Left ventricle myocardium inferior (tissue), 1 donor: ENCODE measurements at places on chromosomes 6 and 20.

GRCh38 chr6:155388591-155388990 lies 67.0 kb downstream of the NOX3 start:
- no peak for DNase-seq

- no peak for DNase-seq
These were observed 542.9 kb upstream of the JAG1 start for GRCh38 chr20:11216451-11217314.

DNA sequence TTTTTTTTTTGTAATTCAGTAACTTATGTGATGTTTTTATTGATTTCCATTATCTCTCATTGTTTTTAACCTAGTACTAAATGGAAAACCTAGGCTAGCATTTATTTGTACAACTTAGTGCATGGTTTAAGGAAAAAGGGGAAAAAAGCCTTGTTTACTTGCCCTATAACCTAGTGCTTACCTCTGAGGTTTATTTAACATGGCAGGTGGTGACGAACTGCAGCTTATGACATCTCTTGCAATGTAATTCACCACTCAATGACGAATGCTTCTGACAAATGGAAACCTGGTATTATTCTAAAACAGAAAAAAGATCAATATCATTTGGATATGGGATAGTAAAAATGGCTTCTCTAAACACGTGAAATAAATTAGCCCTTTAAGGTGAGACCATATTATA lies 618.6 kb upstream of the FLRT3 start:
- no peak for DNase-seq

DNA sequence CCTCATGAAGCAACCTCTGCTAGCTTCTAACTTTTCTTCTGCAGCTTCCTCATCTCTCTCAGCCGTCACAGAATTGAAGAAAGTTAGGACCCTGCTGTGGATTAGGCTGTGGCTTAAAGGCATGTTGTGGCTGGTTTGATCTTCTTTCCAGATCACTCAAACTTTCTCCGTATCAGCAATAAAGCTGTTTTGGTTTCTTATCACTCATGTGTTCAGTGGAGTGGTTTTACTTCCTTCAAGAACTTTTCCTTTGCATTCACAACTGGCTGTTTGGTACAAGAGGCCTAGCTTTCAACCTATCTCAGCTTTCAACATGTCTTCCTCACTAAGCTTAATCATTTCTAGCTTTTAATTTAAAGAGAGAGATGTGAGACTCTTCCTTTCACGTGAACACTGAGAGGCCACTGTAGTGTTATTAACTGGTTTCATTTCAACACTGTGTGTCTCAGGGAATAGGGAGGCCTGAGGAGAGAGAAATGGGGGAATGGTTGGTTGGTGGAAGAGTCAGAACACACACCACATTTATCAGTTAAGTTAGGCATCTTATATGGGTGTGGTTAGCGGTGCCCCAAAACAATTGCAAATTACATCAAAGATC lies 17.2 kb downstream of the ZSCAN23 start:
- no peak for DNase-seq

- DNase-seq = no peak
These were observed 519.4 kb downstream of the CDKAL1 start for GRCh38 chr6:21053612-21054011.

DNA sequence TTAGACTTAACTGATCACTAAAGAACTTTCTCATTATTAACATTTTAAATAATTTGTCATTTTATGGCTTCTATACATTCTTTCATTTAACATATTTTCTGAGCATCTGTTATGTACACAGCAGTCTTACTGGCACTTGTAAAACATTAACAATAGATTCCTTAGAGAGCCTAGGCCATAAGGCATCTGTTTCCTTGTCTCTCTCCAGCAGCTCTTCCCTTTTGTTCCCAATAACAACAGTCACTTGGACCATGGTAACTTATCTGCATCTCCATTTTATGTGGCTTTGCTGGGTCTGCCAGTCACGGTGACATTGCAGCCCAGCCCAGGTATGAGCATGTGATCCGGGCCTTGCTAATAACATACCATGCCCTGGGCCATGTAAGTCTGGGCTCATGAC lies 11.7 kb upstream of the TASP1 start:
- DNase-seq = no peak

- no peak for DNase-seq
These were observed 10.0 kb upstream of the FAM110A start for GRCh38 chr20:823574-823902.

GRCh38 chr20:46610145-46610544 lies 41.1 kb downstream of the SLC13A3 start:
- DNase-seq = no peak

DNA sequence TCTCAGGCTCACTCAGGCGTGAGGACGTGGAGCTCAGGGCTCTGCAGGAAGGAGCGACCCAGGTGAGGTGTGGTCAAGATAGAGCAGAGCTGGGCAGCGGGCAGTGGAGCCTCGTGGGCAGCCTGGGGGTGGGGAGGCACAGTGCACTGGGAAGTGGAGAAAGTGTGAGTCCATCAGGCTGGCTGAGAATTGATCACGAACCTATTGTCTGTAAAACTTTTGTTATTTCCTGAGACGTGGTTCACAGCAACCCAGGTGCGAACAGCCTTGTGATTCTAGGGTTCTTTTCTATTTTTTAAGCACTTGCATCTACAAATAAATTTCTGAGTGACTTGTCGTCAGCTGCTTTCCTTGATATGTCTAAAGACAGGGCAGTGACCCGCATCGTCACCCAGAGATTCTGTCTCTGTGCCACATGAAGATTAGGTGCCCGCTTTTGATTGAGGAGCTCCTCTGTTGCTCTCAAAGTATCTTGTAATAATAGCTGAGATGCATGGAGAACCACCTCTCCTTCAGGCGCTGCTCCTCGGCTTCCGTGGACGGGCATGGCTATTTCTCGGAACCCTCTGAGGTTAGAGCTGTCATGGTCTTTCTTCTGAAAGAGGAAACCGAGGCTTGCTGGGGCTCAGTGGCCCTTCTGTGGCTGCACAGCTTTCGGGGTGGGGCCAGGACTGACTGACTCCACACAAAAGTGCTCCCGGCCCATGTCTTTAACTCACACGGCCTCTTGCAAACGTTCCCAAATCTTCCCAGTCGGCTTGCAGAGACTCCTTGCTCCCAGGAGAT lies 662 bp upstream of the CCR6 start:
- no peak for DNase-seq

DNA sequence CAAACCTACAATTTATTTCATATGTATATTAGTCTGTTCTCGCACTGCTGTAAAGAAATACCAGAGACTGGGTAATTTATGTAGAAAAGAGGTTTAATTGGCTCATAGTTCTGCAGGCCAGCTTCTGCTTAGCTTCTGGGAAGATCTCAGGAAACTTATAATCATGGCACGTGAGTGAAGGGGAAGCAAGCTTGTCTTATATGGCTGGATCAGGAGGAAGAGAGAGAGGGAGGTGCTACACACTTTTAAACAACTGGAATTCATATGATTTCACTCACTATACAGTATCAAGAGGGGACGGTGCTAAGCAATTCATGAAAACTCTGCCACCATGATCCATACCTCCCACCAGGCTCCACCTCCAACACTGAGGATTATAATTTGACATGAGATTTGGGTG lies 29.9 kb downstream of the PHACTR2 start:
- DNase-seq = no peak

GRCh38 chr6:2958331-2958711 lies 13.0 kb downstream of the SERPINB6 start:
- DNase-seq = peak; percentile 54

- DNase-seq = no peak
These were observed at the start of gene CD24 for GRCh38 chr6:106974336-106974998. Gene CD24, minus strand, starts transcription at chr6:106974729. Its CDS starts 83 bp downstream, at chr6:106974646.

- no peak for DNase-seq
These were observed 109.2 kb downstream of the FOXF2 start for GRCh38 chr6:1498491-1499113.

- no peak for DNase-seq
These were observed 169.5 kb upstream of the CENPW start for GRCh38 chr6:126170433-126170832.

DNA sequence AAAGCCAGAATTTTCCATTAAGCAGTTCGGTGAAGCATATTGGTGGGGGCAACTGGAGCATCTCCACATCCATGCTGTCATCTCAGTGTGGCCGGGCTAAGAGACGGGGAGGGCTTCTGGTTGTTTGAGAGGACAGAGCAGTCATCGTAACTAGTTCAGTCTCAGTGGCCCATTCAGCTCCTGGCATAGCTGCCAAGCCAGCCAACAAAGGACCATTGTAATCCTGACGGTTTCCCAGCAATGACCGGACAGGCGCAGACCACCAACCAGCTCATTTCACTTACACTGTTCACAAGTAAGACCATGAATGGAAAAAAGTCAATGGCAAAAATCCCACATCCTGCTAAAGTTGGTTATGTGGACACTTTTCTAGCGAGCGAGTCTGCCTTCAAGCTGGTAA lies 14.9 kb upstream of the HDDC2 start:
- no peak for DNase-seq

- DNase-seq = no peak
These were observed 73.2 kb downstream of the RSPO3 start for GRCh38 chr6:127191716-127192115.

DNA sequence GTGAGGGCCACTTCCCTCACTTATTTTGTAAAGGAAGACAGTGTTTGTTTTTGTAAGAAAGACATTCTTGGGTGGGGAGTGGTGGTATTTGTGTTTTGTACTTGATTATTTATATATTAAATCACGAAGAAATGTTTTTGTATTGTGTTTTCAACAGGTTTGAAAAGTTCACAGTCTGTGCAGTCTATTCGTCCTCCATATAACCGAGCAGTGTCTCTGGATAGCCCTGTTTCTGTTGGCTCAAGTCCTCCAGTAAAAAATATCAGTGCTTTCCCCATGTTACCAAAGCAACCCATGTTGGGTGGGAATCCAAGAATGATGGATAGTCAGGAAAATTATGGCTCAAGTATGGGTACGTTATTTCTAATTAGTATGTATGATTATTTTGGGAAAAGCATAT lies 137.2 kb downstream of the NCOA3 start:
- DNase-seq = no peak

GRCh38 chr6:161303628-161304340 lies 29.9 kb upstream of the AGPAT4 start:
- no peak for DNase-seq

- DNase-seq = no peak
These were observed 9.0 kb upstream of the CCN6 start for GRCh38 chr6:112044856-112045255.

- peak; percentile 78 for DNase-seq
These were observed 4.7 kb upstream of the MRGBP start for GRCh38 chr20:62791301-62792181.

GRCh38 chr6:16949716-16950115 lies 152.1 kb upstream of the STMND1 start:
- DNase-seq = no peak

DNA sequence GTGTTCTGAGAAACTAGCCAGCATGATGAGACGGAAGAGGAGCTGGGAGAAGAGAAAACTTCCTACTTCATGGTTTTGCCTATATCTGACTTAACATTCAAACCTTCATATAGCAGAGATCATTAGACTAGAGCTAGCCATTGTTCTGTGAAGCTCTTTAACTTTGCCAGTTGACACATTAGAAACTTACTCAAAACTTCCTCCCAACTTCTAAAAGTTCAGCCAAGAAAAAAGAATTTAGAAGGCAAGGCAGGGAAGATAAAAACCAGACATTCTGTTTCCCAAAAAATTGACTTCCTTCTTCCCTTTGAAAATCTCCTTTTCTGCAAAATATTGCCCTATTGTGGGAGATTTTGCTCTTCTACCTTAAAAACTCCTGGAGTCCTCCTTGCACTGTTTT lies 134.8 kb upstream of the UST start:
- no peak for DNase-seq

- DNase-seq = no peak
These were observed 212.2 kb downstream of the HIVEP2 start for GRCh38 chr6:142732790-142733189.

GRCh38 chr6:166251211-166251610 lies 57.0 kb downstream of the PRR18 start:
- DNase-seq = no peak

DNA sequence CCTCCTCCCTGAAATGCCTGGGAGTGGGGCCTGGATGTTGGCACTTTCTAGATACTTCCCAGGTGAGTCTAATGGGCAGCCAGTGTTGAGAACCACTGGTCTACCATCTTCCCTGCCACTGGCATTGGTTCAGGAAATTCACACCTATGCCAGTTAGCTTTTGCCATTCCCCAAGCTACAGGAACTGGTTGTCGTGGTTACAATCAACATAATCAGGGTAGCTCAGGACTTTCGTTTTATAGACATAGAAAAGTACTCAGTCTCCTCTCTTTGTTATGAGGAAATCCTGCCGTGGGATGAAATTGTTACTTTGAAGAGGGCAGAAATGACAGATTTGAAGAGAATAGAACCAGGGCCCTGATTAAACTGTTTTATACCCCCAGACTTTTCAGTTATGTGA lies 127.9 kb upstream of the FOXO3 start:
- no peak for DNase-seq
